ENCODE measurements at places on chromosomes 3 and 15.

DNA sequence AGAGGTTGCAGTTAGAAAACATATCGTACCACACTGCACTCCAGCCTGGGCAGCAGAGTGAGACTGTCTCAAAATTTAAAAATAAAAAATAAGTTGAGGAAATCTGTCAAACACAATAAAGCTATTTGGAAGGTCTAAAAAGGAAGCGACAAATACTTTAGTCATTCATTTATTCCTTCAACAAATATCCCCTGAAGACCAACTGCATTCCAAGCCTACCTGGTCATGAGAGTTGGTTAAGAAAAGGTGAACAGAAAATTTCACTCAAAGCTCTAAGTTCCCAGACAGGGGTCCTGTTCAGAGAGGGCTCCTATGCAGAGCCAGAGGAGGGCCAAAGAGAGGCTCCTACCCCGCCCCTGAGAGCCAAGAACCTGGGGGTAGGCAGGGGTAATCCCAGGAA, 15.4 kb upstream of the PRKAR2A start:
- no peak for DNase-seq

DNA sequence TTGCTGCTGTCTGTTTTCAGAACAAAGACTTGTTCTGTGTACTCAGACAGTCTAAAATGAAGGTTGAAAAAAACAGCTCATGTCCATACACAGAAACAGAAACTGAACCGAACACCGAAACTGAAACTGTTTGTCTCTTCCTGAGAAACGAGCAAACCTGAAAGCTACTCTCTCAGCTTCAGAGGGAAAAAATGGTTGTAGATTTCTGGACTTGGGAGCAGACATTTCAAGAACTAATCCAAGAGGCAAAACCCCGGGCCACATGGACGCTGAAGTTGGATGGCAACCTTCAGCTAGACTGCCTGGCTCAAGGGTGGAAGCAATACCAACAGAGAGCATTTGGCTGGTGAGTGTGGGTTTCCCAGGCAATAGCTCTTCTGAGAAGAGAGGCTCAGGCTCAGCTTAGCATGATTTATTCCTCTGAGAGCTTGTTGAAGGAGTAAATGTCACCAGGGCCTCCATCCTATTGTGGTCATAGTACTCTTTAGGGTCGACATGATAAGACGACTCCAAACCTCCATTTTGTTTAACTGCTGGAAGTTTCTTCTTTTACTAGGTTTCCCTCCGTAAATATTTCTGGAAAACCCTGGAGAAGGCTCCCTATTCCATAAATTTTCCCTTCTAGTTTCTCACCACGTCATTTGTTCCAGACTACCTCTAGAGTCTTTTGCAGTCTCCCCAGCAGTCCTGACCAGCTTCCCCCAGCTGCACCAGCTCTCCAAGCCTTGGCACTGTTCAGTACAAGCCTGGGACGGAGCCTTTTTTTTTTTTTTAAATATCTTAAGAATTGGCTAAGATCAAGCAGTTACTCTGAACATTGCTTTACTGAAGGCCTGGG, at the start of gene RTP4:
RTP4 (plus strand) TSS at position 135 of the 838 bp plus-strand sequence; CDS start at position 192, 57 bp downstream.
- no peak for DNase-seq

- no peak for DNase-seq
Measured at GRCh38 chr3:14391033-14391432, 11.4 kb upstream of the SLC6A6 start.

DNA sequence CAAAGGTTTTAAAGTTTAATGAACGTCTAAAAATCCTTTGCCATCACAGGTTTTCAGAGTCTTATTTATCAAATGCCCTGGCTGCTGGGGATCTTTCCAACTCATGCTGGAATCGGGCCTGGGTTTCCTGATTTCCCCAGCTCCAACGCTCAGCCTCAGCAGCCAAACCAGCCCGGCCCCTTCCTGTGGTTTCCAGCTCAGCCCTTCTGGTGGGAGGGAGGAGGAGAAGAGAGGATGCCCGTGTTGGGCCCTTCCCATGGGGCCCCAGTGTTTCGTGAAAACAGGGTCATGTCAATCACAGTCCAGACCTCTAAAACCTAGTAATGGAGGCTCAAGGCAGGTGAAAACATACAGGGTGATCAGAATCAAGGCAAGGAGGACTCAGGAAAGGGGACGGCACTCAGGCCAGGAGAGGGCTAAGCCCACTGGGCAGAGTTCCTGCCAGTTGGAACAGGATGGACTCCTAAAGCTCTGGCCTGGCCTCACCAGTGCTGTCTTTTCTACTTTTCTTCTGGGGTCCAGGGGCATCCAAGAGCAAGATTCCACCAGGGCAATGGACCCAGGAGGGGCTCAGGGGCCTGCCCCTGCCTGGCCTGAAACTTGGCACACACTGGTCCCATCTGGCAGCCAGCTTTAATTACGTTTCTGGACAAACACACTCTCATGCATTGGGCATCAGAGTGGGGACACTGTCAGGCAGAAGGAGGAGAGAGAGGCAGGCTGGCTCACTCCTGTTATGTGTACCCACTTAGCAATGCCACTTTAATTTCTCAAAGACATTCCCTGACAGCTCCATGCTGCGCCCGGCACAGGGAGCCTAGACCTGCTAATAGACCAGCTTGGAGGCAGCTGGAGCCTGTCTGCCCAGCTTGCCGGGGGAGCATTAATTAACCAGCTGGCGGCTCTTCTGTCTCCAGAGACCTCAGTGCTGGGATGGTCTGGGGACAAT, 194.6 kb downstream of the FAM43A start:
- DNase-seq: peak; percentile 89

DNA sequence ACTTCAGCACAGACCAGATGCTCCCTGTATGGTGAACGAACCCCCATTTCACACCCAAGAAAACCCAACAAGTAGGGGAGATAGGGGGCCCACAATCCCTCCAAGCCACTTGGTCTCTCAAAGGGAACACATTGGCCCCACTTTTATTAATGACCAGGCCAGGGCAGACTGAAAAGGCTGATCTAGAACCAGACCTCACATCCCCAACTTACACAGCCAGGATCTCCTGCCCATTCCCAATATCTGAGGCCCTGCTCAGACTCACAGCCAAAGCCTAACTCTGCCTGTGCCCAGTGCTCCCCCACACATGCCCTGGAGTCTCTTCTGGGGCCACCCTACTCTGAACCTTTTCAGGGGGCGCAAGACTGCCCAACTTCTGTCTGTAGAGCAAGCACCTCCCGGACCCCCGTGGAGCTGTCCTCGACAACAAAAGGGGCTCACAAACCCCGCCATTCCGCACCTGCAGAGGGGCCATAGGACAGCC, 1.8 kb downstream of the PLXNB1 start:
- DNase-seq: peak; percentile 17

GRCh38 chr3:170033489-170033888, 4.3 kb upstream of the GPR160 start:
- no peak for DNase-seq

DNA sequence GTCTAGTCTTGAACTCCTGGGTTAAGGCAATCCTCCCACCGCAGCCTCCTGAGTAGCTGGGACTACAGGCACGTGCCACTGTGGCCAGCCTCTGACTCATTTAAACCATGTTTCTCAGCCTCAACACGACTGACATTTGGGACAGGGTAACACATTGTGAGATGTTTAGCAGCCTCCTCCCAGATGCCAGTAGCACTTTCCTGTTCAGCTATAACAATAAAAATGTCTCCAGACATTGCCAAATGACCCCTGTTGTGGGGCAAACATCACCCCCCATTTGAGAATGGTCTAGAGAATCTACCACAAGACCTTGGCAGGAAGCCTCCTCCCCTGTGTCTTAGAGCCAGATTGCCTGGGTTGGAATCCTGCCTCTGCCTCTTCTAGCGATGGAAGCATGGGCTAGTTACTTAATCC, 8.4 kb downstream of the TMEM40 start:
- no peak for DNase-seq

GRCh38 chr3:192174283-192174682, 553.1 kb downstream of the FGF12 start:
- no peak for DNase-seq

GRCh38 chr3:99907959-99908544, 90.4 kb downstream of the CMSS1 start:
- DNase-seq: no peak

GRCh38 chr15:39411102-39411989, 169.5 kb upstream of the THBS1 start:
- DNase-seq: no peak

DNA sequence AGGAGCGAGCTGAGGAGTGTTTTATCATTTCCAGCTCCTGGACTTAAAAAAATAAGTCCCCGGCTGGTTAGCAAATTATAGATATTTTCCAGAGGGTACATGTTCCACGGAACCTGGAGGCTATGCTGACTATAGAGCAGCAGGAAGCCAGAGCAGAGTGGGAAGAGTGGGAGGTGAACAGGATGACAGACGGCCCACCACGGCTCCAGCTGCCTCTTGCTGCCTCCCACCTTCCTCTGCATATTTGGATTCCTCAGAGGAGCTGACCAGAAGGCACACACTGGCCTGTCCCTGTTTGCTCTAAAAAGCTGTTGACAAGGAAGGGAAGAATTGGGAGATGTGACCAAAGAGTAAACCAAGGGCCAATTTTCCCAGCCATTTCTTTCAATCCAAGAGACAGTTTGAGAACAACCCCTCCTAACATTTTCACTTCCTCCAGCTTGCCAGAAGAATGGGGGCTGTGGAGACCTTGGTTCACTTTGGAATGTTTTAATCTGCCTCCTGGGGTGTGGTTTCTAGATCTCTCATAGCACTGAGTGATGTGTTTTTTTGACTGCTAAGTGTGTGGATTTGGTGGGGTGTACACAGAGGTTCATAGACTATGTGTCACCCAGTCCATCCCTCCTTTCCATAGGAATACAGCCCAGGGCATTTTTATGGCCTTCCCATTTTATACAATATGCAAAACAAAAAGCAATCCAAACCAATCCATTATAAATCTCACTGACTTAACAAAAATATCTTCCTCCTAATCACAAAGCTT, 36.8 kb downstream of the HGD start:
- DNase-seq: no peak

- DNase-seq: no peak
Measured at GRCh38 chr3:120678984-120679383, 3.1 kb downstream of the HGD start.

DNA sequence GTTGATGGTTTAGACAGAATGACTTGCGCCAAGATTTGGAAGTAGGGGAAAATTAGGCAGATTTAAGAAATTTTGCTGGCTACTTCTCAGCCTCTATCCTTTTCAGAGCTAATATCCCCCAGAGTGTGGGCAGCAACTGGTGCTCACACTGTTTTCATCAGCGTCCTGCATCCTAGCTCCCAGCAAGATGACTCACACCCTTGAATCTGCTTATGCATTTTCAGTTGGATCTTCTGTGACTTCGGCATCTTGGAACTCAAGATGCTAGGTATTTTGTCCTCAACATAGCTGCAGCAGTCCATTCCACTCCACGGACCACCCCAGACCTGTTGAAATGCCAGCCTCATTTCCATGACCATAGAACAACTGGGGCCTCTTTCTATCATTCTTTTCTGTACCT, 336.1 kb upstream of the NR2F2 start:
- DNase-seq: no peak

- no peak for DNase-seq
Measured at GRCh38 chr3:27201492-27201891, 167.7 kb downstream of the NEK10 start.

GRCh38 chr15:66254089-66254950, 770 bp upstream of the MEGF11 start:
- peak; percentile 58 for DNase-seq

- no peak for DNase-seq
Measured at GRCh38 chr3:183818706-183819624, 6.4 kb downstream of the MAP6D1 start.

GRCh38 chr15:30675126-30675525, 49.2 kb downstream of the ARHGAP11B start:
- no peak for DNase-seq

- no peak for DNase-seq
Measured at GRCh38 chr3:78717041-78717440, 1050.8 kb downstream of the ROBO1 start.

DNA sequence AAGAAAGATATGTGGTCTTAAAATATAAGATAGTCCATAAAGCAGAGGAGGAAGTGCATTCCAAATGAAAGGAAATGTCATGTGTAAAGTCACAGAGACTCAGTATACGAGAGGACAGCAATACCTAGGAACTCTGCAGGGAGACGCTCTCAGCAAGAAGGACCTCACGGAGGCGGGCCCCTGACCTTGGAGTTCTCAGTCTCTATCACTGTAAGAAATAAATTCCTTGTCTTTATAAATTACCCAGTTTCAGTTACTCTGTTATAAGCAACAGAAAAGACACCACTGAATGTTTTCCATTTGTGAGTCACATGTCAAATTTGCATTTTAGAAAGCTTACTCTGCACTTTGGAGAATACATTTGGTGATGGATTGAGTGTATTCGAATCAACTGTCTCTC, 140.6 kb downstream of the GBE1 start:
- DNase-seq: no peak

DNA sequence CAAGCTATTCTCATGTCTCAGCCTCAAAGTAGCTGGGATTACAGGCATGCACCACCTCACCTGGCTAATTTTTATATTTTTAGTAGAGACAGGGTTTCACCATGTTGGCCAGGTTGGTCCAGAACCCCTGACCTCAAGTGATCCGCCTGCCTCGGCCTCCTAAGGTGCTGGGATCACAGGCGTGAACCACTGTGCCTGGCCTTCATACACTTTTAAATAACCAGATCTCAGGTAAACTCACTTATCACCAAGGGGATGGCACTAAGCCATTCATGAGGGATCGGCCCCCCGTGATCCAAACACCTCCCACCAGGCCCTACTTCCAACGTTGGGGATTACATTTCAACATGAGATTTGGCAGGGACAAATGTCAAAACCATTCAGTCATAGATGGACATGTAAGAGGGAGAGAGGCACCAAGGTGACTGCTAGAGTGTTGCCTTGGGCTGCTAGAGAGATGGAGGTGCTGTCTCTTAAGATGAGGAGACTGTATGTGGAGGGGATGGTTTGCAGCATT, 13.3 kb upstream of the DOCK3 start:
- DNase-seq: no peak

DNA sequence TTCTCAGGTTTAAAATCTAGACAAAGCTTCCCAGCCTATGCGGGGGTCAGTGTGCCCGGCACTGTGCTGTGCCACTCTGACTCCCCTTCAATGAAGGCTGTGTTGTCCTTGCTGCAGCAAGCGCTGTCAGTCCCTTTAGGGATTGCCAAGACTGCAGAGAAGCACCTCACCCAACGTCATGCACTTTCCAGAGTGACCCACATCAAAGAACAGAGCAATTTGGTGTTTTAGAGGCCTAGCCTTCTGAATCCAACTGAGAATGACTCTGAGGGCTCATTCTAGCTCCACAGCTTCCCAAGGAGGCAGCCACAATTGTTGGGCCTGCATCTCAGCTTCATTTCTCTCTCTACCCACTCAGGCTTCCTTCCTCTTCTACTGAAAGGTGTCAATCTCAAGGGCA, 26.4 kb downstream of the SLC9A9 start:
- DNase-seq: no peak

GRCh38 chr3:182323126-182323700, 470.1 kb upstream of the ATP11B start:
- DNase-seq: peak; percentile 13

GRCh38 chr15:80404761-80405553, 775 bp downstream of the ARNT2 start:
- DNase-seq: peak; percentile 85

- no peak for DNase-seq
Measured at GRCh38 chr3:145649368-145649887, 511.6 kb downstream of the PLOD2 start.
